ENCODE measurements at places on chromosomes 6 and 20.

- DNase-seq, result no peak
These were observed 32.5 kb upstream of the DLGAP4 start for GRCh38 chr20:36273414-36274180.

GRCh38 chr6:157235600-157236039 is 87.7 kb downstream of the TMEM242 start:
- DNase-seq, result peak; percentile 73

DNA sequence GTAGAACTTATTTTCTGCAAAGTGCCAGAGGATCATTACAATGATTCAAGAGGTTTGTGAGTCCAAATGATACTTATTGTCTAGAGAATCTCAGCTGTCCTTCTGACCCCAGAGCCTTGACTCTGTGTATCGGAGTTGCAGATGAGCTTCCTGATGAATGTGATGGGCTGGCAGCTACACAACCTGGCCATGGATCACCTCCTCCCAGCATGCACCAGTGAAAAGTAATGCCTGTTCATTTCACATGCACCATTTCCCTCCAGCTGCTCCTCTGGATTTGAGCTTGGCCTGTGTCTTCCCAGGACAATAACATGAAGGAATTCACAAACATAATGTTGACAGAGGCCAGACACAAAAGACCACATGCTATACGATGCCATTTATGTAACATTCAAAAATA is 30.0 kb downstream of the SNHG17 start:
- DNase-seq, result no peak

DNA sequence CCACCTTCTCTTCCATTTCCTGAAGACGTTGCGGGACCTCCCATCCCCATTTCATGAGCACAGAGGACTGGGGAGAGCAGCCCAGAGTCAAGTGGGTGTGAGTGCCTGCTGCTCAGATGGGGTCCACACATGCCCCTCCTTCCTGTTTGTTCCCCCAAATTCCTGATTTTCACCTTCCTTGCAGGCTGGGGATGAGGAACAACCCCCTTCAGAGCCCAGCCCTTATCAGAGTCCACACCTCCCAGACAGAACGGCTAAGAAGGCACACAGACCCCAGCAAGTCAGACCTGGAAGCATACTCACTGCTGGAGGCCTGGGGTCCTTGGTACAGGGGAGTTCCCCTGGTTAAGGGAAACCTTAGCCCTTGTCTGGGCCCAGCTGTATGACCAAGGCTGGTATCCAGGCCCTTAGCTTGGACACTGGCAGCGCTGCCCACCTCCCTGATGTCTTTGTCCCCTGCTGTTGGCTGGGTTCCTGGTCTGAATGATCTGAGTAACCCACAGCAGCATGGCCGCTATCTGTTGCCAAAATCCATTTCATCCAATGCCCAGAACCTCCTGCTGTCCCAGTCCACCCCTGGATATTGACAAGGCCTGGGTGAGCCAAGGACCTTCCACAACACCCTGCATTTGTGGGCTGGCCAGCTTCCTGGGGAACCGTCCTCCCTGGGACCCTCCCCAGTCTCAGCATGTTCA is 230.9 kb downstream of the SYNDIG1 start:
- no peak for DNase-seq

GRCh38 chr6:6878887-6879585 is 228.7 kb upstream of the RREB1 start:
- no peak for DNase-seq

- DNase-seq, result no peak
These were observed 7.4 kb downstream of the SNX9 start for GRCh38 chr6:157830354-157831017.

GRCh38 chr20:31740208-31740607 is 1.1 kb downstream of the TPX2 start:
- no peak for DNase-seq

GRCh38 chr6:71766146-71766760 is 120.1 kb upstream of the RIMS1 start:
- no peak for DNase-seq

DNA sequence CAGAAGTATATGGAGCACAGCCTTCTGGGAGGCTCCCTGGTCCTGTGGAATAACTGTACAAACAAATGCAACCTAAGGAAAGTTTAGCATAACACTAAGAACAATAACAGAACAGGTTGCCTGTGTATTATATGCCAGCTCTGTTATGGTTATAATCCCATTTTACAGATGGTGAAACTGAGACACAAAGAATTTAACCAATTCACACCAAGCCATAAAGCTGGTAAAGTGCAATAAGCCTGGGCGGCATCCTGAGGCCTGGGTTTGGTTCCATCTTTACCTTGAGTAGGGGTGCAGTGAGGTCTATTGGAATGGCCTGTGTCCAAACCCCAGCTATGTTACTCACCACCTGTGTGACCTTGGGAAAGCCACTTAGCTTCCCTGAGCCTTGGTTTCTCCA is 14.7 kb upstream of the PACSIN1 start:
- no peak for DNase-seq

DNA sequence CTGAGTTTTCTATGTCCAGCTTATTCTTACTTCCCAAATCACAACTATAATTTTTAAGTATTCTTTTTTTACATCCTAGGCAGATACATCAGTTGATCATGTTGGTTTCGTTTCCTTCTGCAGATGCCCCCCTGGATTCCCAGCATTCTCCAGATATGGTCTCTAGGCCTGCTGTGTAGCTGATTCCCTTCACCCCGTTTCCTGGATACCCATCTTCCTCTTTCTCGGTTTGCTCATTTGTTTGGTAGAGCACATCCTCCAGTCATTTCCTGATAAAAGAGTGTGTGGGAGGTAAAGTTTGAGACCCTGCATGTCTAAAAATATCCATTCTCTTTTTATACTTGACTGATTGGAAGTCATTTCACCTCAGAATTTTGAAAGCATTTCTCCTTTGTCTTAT is 66.4 kb downstream of the ANKS1A start:
- no peak for DNase-seq

- no peak for DNase-seq
These were observed 149.1 kb downstream of the ZDHHC14 start for GRCh38 chr6:157530126-157530525.

- peak; percentile 24 for DNase-seq
These were observed 211.6 kb upstream of the MARCKS start for GRCh38 chr6:113645576-113645970.
